NCI-H187 treated with DMSO at 0.1 percent for 48 hours (cell line): ENCODE measurements at places on chromosomes 5 and 9.

DNA sequence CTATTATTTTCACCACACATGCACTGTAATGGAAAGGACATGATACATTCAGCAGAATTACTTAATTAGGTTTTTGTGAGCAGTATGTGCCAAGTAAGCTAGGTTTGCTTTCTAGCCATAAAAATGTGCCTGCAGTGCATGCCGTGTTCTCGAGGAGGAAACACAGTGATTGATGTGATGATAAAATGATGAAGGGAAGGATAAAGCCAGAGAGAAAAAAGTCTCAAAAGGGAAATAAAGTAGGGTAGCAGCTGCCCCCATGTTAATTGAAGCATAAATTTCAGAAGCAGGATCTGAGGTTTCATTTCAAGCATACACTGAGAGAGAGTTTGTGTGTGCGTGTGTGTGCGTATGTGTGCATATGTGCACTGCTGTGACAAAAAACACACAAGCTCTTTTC lies 714.2 kb upstream of the C9orf72 start:
- no peak for DNase-seq

DNA sequence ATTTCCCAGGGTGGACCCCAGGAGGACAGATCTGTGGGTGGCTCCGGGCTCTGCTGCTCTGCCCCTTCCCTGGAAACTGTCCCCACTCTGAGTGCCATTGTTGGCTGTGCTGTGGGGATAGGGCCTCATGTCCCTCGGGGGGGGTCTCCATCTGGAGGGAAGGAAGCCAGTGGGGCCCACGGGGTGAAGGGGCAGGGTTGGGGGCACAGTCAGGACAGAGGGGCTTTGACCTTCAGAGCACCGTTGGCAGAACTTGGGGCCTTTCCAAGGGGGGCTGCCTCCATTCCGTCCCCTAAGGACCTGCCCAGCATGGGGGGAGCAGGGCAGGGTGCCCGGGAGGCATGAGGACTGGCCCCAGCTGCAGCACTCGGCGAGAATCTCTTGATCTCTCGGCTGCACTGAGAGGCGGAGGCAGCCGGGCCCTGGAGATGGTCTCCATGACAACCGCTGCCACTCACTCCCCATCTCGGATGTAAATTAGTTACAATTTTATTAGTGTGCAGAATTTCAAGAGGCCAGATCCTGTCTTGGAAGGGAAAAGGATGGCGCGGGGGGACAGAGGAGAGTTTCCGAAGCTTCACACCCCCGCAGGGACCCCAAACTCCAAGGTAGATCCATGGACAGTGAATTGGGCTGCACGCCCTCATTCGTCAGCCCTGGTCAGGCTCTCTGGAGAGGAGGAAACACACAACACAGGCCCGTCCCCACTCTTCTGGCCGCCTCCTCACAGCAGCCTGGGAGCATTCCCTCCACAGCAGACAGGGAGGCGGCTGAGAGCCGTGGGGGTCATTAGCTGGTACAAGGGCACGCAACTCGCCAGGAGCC lies 216.2 kb upstream of the IER5L start:
- DNase-seq: no peak

DNA sequence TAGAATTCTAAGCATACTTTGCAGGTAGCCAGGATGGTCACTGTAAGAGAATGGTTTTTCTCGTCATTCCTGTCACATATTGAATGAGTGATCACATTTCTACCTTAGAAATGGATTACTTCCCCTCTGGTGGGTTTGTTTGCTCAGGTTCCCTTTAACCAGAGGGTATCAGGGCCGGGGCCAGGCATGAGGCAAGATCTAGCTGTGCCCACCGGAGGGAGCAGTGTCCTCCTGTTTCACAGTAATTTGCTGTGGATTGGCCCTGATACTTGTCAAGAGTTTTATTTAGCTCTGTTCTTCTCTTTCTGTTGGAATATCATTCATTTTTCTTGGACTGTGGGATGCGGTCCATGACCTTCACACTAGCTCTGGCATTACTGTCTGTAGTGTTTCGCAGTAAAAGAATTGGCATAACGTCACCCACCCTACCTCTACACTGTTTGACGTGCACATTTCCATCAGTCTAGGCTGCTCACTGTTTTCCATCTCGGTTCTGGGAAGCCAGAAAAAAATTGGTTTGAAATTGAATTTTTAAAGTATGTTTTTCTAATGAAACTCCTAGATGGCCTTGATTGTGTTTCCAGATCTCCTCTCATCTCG lies 42.4 kb upstream of the ZBED3 start:
- no peak for DNase-seq

- DNase-seq: no peak
Observed at GRCh38 chr9:110330484-110331105, 7.1 kb downstream of the TXNDC8 start.

DNA sequence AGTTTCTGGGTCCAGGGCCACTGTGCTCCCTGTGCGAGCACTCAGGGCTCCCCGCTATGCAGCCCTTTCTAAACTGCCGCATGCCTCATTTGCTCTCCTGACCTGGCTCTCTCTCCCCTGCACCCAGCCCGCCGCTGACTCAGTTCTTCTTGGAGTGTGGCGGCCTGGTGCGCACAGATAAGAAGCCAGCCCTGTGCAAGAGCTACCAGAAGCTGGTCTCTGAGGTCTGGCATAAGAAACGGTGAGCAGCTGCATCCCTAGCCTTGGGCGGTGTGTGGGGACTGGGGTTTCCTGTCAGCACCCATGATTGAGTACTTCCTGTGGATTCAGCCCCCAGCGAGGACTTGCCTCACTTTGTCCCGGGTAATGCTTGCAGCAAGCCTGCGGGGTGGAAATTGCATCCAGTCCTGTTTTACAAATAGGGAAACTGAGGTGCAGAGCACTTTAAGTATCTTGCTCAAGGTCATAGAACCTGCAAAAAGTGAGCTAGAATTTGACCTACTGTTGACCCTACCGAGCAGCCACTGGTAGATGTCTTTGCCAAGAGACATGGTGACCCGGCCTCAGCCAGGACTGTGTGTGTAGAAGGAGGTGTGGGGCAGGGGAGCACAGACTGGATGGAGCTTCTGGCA lies 27.9 kb downstream of the USP20 start:
- DNase-seq: no peak
